ENCODE measurements at places on chromosomes 2 and 18.

DNA sequence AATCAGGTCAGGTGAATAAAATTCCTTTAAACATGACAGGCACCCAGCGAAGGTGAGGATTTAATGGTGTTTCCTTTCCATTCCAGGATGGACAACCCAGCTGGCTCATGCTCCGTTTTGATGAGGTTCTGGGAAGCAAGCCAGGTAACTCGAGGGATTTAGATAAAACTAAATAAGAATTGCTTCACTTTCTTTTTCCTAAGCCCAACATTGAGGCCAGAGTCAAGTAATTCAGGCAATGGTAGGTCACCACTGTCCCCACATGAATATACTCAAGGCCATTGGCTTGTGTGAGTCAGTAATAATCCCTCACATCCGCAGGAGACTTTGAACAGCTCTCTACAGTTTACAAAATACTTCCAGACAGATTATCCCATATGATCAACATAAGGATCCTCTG is 16.2 kb upstream of the LRATD1 start:
- no peak for DNase-seq

GRCh38 chr18:79772108-79772864 is 25.5 kb upstream of the KCNG2 start:
- DNase-seq = no peak

GRCh38 chr2:178914259-178914849 is 107.1 kb upstream of the TTN start:
- peak; percentile 90 for DNase-seq

- no peak for DNase-seq
These were observed 200.9 kb downstream of the NYAP2 start for GRCh38 chr2:225600444-225600843.

DNA sequence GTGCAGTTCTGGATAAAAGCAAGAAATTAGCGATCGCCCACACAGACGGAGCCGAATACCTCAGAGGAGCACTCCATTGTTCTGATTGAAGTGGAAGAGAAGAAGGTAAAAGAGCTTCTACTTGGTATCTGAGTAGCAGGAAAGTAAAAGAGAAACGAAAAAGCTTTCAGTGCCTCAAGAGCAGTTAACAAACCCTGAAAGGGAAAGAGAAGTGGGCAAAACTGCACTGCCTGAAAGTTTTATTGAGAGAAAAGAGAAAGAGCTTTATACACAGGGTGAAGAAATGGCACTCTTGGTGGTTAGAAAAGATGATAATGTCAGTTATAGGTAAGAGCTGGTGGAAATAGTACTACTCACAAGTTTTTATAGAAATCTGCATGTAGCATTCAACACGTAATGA is 192.8 kb downstream of the CDCA7 start:
- DNase-seq = no peak

- DNase-seq = no peak
These were observed 40.3 kb downstream of the KCNS3 start for GRCh38 chr2:17918789-17919188.

GRCh38 chr2:237734905-237735623 is 63.5 kb upstream of the RBM44 start:
- DNase-seq = no peak

GRCh38 chr2:119114266-119114665 is 44.3 kb downstream of the C1QL2 start:
- no peak for DNase-seq

DNA sequence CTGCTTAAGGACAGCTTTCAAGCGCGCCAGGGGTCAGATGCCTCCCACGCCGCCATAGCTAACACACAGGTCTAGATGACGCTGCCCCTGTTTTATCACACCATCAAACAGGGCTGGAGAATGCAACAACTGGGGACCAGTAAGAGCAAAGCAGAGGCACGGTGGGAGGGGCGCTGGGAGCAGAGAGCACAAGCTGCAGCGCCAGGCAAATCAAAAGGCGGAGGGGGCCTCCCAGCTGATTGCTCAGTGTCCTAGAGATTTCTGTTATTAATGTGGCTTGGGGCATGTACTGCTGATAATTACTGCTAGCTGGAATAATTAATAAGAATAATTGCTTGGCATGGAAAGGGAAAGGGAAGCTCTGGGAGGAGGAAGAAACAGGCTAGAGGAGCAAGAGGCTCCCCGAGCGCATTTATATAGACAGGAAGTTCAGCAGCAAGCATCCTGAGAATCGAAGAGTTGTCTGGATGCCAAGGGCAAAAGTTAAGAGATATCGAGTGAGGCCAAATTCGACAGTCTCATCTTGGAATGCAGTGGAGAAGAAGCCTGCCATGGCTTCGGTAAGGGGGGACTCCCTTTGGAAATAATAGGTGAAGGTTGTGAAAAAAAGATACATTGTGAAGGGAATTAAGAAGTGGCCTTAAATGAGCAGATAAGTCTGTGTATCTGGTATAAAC is 104.5 kb upstream of the ZNF521 start:
- no peak for DNase-seq

- DNase-seq = no peak
These were observed 14.0 kb downstream of the FER1L5 start for GRCh38 chr2:96656540-96656939.

Measured in spinal cord (tissue), 10 donors.